Effector CD4-positive, alpha-beta T cell (primary cell): ENCODE measurements at places on chromosomes 3 and 15.

GRCh38 chr15:73923156-73923487, 3.1 kb upstream of the LOXL1 start:
- DNase-seq: no peak

DNA sequence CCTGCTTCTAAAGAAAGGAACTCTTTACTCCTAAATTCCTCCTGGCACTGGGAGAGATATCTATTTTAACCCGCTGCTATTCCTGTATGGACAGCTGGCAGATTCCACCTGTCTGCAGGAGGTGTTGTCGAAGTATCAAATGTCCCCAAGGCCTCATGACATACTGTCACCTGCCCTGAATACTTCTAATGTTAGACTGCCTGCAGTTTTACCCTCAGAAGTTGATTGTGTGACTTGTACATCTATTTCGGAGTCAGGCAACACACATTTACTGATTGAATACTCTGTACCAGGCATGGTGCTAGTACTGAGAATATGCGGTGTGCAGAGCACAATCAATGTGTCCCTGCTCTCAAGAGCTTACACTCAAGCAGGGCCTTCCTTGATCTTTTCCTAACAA, 38.6 kb downstream of the PDZRN3 start:
- DNase-seq: no peak

- DNase-seq: no peak
Observed at GRCh38 chr3:169923189-169923588, 11.8 kb downstream of the SAMD7 start.

GRCh38 chr3:52213901-52214300, 11.5 kb downstream of the TLR9 start:
- DNase-seq: no peak

DNA sequence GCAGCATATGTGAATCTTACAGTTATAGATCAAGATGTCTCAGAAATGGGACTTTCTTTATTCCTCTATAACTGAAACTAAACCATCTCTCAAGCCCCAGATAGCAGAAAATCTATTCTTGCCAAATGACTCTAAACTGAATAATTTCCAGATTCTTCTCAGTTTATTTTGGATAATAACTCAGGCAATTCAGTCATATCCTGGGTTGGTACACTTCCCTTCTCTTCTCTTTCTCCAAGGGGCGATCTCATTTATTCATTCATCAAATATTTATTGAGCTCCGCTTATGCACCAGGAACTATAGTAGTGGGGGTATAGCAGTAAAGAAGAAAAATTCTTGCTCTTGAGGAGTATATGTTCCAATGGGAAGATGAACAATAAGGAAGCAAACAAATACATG, 13.5 kb upstream of the PCOLCE2 start:
- no peak for DNase-seq

DNA sequence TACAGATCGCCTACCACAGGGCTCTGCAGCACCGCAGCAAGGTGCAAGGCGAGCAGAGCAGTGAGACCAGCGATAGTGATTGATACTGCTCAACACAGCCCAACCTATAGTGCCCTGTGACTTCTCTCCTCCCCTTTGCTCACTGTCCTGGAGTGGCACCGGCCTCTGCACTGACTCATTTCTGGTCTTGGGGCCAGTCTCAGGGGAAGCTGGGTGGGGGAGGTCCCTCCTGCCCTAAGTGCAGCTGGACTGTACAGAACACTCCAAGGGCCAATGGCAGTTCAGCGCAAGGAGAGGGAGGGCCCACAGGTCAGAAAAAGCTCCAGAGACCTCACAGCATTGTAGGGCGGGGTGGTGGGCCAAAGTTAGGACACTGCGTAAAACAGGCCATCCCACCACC, 2.5 kb upstream of the OGG1 start:
- DNase-seq: no peak

DNA sequence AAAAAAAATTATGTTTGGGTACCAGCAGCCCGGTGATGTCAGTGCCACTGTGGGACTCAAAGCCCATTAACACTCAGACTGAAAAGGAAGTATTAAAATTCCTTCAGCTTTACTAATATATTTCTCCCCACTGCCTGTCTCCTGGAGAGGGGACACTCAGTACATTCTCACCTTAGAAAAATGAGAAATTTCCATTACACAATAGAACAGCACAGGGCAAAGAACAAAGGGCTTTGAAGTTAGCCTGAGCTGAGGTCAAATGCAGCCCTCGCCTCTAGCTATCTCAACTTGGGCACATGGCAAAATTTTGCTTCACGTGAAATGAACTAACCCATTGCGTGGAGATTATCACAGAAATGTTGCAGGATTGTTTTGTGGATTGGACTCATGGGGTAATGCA, 80.8 kb downstream of the RARB start:
- no peak for DNase-seq

GRCh38 chr3:184496933-184497332, 64.7 kb upstream of the EPHB3 start:
- no peak for DNase-seq

DNA sequence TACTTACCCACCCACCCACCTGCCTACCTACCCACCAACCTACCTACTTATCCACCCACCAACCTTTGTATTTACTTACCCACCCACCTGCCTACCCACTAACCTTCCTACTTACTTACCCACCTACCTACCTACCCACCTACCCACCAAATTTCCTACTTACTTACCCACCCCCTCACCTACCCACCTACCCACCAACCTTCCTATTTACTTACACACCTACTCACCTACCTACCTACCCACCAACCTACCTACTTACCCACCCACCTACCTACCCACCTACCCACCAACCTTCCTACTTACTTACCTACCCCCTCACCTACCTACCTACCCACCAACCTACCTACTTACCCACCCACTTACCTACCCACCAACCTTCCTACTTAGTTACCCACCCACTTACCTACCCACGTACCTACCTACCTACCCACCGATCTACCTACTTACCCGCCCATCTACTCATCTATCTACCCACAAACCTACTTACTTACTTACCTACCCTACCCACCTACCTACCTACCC, 179.6 kb downstream of the USP13 start:
- DNase-seq: no peak

DNA sequence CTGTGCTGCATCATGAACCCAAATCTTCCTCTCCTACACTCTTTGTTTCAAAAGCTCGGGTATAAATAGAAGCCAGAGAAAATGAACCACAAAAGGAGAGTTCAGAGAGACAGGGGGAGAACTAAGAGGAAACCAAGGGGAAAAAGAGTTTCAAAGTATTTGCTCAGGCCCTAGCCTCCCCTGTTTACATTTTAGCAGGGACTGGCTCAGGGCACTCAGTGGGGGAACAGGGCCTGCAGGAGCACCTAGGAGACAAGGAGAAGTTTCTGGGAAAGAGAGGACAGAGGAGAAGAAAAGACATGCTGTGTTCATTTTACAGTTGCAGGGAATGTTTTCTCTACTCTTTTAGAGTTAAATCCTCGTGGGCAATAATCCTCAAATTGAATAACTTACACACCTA, 8.5 kb upstream of the IL17RD start:
- DNase-seq: no peak

- DNase-seq: peak; percentile 33
Observed at GRCh38 chr3:50652709-50653108, 22.0 kb upstream of the DOCK3 start.
